ENCODE measurements at places on chromosomes 5 and 9.

- no peak for DNase-seq
Measured at GRCh38 chr5:126384985-126385384, 38.2 kb upstream of the GRAMD2B start.

DNA sequence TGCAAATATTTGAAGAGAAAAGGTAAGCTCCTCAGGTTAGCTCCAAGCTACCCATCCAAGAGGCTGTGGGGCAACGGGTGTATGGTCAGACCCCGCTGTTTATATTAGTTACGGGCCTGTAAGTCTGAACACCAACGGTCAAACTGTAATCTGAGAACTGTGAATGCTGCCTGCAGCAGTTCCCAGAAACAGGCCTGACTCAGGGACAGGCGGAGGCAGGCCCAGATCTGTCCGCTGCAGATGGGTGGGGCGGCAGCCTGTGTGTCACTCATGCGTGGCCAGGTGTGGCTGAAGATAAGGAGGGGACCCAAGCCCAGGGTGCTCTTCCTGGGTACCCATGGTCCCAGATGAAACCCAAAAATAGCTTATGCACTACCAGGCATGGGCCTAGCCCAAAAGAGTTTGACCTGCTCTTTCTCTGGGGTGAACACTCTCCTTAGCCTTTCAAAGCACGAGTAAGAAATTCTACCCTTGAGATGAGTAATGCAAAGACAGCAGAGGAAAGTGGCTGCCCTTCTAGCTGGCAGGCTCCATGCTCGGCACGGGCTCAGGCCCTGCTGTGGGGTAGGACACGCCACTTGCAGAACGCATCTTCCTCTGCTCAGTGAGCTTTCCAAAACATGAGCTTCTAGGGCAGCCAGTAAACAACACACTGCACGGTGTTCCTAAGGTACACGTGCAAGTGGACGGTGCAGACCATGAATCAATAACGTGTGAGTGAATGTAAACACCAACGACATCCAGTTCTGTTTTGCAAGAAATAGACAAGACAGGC lies 9.1 kb downstream of the UBAC1 start:
- DNase-seq, result no peak

DNA sequence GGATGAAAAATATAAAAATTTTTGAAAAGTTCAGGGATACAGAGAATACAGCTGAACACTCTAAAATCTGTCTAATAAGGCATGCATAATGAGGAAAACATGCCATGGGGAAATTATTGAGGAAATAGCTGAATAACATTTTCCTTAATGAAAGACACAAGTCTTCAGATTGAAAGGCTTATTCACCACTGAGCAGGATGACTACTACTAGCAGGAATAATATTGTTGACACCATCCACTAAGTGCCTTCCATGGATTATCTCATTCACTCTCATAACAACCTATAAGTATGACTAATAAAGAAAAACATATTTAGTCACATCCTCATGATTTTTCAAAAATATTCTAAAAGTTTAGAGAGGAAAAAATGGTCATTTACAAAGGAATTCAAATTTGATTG lies 96.7 kb upstream of the FER start:
- DNase-seq, result no peak

DNA sequence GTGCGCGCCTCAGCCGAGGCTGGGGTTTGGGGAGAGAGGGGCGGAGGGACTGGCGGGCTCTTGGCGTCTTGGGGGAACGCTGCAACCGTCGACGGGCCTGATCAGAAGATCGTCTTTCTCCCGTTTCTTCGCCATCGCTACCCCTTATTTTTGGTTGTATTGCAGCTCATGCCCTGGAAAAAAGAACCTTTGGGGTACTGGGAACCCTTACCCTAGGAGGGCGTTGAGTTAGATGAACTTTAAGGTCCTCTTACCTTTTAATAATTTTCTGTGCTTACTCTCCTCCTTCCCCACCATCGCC lies 719 bp downstream of the PAIP2 start:
- no peak for DNase-seq

DNA sequence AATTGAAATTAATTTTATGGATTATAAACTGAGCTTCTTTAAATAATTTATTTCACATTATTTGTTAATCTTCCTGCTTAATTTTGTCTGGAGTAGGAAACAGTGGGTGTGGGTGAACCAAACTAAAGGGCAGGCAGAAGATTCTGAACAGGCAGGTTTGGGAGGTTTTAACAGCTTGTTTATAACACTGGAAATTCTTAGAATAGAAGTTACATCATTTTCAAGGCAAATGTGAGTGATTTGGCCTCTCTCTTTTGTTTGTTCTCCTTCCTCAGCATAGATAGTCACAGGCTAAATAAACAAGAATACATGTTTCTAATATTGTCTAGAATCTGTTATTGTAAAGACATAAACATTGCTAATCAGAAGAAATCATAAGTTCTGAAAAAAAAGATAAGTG lies 970.9 kb upstream of the NUDT12 start:
- no peak for DNase-seq

DNA sequence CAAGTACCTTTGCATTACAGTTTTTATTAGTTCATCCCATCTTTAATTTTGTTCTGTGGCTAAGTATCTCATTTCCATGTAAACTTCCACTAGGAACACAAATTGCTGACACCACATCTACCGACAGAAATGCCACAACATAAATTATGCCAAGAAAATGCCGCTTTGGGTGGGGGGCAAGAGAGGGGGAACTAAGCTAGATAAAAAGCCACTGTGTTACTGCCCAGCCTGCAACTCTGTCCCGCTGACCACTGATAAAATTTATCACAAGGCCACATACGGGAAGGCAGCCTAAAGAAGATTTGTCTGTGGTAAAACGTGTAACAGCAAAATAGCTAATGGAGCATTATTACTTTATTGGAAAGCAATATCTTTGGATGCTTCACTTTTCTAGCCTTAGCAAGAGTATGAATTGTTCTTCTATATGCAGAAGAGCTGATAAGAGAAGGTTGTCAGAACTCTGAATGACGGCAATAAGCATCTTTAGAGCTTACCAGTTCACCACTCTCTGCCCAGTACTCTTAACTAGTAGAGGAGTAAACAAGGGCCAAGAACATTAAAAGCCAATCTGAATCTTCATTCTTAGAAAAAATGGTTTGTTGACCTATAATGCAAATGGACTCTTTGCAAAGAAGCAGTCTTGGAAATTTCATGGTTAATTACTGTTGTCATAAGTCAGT lies 172.2 kb upstream of the MEF2C start:
- DNase-seq, result no peak

GRCh38 chr9:107039542-107039941 lies 176.6 kb downstream of the ZNF462 start:
- peak; percentile 23 for DNase-seq

DNA sequence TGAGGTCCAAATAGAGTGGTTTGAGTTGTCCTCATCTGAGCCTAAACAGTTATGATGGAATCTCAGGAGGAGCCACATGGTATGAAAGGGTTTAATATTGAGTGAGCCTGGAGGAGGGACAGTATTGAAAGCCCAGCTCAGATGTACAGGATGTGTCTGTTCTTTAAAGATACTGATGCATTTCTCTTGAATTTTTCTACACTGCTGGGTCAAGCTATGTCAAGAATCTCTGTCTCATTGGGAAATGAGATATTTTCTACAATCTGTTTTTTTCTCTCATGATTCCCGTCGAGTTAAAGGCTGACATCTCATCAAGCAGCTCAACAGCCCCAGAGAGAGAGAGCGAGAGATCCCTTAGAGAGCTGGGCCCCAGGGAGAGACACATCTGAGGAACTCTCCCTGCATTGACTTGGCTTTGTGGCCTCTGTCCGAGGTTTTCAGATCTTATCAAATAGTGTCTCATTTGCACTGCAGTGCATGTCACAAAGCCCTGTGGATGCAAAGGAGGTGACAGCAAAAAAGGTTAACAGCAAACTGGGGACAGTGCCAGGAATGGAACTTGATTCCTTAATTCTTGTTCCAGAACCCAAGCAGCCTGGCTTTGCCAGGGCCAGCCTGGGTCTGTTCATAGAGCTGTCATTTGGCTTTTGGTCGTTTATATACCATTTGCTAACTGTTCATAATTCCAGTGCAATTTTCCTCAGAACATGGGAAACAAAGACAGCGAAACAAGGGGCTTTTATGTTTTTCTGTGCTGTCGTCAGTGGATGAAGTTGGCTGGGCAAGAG lies 19.0 kb upstream of the ACTBL2 start:
- DNase-seq, result no peak

DNA sequence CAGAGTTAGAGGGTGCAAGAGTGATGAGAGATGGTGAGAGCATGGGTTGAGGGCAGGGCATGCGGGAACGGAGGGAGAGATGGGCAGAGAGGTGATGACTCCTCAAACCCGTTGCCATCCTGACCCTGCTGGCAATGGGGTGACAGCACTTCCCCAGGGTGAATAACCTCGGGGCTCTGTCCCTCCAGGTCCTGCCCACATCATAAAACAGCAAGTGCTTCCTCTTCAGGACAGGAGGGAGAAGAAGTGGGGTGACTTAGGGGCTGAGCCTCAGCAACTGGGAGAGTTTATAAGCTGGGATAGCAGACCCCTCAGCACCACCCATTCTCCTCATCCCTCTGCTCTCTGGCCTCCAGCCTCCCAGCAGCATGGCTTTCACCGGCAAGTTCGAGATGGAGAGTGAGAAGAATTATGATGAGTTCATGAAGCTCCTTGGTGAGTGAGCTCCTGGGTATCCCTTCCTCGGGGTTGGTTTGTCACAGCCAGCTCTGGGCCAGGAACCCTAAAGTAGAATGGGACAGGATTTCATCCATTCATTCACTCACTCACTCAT lies at the start of gene FABP6:
FABP6 (plus strand) TSS at position 317 of the 553 bp plus-strand sequence; CDS start at position 369, 52 bp downstream.
- no peak for DNase-seq

DNA sequence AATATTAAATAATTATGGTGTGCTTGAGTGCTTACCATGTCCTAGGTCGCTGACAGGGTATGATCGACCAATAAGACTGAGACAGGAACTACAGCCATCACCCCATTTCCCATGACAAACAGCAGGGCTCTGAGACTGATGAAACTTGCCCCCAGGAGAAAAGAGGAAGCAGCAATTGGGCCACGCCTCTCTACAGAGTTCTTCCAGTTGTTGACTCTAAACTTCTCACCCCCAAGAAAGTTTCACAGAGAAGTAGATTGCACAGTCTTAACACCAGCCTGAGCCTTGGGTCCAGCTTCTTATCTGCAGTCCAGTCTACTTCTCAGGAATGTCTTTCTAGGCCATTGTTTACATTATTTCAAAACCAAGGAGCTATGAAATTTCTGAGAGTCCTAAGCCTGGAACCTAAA lies 182.2 kb upstream of the ANKRD55 start:
- DNase-seq, result no peak

- DNase-seq, result no peak
Measured at GRCh38 chr5:36607114-36607571, 737 bp downstream of the SLC1A3 start.

DNA sequence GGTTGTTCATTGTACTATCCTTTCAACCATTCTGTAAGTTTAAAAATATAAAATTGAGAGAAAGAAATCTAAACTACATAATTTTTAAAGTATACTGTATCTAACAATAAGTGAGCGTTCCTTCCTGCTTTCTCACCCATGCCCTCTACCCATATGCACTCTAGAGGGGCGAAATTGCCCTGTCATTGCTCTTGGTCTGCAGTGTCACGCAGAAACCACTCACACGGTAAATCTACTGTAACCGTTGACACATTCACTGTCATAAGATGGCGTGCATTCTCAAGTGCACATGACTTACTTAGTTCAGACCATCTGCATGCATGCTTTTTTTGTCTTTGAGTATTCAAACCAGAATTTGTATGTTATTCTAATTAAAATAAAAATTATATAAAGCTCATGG lies 55.7 kb upstream of the NIPBL start:
- DNase-seq, result no peak

GRCh38 chr5:176650354-176650884 lies 3.1 kb downstream of the TSPAN17 start:
- no peak for DNase-seq

GRCh38 chr9:105833271-105833975 lies 139.1 kb downstream of the TMEM38B start:
- DNase-seq, result no peak

DNA sequence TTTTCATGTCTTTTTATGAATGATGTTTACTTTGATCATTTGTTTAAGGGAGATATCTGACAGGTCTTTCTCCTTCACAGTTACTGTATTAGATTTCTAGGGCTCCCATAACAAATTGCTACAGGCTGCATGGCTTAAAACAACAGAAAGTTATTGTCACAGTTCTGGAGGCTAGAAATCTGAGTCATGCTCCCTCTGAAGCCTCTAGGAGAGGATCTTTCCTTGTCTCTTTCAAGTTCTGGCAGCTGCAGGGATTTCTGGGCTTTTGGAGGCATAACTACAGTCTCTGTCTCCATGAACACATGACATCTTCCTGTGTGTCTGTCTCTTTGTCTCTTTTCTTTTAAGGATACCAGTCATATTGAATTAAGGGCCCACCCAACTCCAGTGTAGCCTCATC lies 557.3 kb upstream of the SEMA6A start:
- DNase-seq, result no peak

DNA sequence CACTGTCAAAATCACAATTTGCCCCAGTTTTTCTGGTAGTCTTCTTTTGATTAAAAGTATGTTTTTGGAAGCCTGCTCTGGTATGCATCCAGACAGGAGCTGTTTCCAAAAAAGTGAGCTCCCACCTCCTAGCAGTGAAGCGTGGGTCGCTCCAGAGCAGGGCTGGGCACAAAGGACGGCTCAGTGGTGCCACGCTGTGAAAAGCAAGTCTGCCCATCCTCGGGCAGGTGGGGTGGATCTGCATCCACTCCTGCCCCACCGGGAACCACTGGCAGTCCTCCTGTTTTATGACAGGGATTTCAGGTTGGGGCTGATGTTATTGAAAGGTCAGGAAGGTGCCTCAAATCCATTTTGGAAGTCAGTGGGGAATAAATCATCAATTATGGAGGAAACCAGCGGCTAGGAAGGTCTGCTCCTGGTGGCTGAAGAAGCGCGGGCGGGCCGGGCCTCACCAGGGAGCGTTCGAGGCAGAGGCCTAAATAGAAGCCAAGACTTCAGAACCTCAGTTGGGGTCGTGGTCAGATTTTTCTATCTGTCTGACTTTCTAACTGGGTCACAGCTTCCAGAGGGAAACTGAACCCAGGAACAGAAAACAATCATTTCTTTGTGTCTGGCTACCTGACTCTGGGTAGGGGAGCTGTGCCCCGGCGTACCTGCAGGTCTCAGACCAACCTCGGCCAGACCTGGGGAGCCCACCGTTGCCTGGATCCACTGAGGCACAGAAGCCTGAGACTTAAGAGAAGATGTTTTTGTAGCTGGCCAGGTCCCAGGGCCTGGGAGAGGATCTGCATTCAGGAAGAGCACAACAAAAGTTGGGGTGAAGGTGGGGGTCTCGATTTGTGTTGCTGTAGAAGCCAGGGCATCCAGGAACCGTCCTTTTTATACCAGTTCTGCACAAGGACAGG lies 168.1 kb downstream of the PAX5 start:
- DNase-seq, result no peak

DNA sequence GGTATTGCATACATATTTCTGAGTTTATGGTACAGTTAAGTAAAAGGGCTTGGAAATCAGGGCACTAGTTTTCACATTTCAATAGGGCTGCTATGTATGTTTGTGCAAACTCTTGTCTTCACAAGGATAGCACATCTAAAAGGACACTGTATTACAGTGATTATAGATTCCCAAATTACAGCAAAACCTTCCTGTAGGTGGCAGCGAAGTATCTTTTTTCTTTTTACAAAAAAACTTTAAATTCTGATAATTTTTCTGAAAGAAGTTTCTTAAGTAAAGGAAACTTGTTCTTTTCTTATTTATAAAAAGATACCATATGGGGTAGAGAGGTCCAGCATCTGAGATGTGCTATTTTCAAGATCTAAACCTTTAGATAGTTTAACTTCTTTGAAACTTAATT lies 337.8 kb downstream of the PTPRD start:
- DNase-seq, result no peak

Measured in retina (tissue), 1 donor.